ENCODE measurements at places on chromosomes 2 and 18.

DNA sequence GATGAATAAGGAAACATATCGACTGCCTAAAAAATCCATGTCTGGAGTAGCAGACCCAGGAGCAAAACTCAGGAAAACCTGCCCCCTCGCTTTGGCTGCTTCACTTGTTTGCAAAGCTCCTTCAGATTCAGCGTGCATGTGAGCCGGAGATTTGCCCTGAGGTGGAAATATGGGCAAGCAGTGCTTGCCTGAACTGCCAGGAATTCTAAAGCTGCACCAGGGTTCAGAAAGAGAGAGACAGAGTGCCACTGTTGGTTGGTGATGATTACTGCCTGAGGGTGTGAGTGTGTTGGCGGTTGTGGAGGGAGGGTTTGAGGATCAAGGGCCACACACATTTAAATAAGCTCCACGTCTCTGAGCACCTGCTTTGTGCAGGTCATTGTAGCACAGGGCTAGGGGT, 139.6 kb upstream of the RGPD4 start:
- DNase-seq: no peak

DNA sequence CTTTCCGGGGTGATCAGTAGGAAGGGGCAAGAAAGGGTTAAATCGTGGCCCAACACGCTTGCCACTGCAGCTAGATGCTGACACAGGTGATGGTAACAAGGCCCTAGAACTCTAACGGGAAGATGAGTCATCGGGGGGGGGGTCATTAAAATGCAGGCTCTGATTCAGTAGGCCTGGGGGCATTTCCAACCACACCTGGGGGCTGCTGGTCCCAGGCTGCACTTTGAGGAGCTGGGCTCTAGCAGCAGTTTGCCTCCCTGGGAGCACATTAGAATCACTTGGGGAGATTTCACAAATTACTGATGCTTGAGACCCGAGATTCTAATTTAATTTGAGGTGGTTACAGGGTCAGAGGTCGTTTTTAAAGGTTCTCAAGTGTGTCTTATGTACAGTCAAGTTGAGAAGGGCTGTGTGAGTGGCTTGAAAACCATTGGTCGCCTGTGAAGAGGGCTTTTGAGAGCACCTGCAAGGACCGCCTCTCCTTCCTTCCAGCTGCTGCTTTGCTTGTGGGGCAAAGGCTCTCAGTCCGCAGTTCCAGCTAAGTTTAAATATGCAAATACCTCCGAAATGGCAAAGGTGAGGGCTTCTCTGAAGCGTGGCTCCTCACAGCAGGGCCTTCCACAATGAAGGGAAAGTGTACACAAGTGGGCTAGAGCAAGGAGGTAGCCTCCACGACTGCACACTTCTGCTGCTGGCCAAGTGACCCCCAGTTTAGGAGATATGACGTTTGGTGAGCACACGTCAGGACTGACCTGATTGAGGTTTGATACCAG, 128.0 kb upstream of the MSH6 start:
- DNase-seq: no peak

DNA sequence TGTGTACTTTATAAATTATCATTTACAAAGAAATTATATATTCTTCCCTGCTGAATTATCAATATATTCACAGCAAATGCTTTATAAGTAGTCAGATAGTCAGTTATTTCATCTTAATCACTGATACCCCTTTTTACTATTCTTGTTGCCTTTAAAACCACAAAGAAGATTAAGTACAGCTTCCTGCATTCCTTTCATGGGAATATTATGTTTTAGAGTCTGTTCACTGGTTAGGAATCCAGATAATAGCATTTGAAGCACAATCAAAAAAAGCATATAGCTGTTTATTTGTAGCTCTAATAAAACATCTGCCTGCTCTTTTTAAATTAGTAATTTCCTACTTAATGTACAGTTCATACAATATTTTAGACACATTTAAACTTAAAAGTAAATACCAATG, 508.9 kb downstream of the FBXO15 start:
- DNase-seq: no peak

DNA sequence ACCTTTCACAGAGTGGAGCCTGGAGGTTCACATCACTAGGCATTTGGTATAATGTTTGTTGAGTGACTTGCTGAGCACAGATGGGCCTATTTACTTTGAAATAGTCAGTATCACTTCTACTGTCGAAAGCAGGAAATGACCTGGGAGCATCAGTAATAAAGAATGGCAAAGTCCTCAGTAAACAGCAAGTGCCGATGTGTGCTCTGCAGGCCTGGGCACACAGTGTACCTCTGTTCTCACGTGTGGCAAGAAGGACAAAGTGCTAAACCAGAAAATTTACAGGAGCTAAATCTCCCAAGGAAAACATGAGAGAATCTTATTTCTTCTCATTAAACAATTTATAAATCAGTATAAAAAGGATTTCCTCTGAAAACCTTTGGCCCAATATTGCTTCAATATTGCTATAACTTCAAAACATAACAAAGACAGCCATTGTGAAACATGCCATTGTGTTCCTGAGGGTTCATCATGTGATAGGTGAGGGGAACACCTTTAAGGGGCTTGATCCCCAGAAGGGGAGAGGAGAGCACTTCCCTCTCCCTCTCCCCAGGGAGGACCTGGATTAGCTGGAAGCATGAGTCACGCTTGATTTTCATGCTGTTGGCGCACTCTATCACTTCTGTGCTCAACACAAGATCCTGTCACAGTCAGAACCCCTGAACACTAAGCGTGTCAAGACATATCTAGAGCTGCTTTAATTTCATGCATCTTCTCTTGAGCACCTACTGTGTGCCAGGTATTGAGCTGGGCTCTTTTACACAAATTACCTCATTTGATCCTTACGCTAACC, 131.5 kb upstream of the SMAD2 start:
- DNase-seq: no peak

DNA sequence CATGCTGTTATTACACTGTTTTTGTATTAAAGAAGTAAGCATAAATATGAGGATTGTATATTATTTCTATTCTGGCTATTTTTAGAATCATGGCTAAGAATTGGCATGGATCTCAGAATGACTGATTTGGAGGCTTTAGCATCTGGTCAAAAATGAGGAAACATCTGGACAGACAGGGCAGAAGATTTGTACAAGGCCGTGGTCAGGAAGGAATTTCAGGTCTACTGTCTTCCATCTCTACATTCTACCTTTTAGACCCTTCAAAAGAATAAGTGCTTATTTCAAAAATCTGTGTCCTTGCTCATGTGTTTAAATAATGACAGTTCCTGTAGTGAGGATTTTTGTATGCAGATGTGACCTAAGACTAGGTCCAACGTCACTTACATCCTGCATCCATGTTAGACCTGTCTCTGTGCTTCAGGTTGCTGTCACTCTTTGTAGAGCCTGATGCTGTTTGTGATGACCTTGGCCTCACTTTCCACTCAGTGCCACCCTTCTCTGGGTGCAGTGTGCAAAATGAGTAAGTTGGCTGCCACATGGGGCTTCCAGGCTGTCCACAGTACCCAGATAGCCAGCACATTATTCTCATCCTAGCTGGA, 54.7 kb upstream of the B3GNT2 start:
- no peak for DNase-seq

GRCh38 chr2:51990684-51991083, 958.8 kb upstream of the NRXN1 start:
- no peak for DNase-seq

DNA sequence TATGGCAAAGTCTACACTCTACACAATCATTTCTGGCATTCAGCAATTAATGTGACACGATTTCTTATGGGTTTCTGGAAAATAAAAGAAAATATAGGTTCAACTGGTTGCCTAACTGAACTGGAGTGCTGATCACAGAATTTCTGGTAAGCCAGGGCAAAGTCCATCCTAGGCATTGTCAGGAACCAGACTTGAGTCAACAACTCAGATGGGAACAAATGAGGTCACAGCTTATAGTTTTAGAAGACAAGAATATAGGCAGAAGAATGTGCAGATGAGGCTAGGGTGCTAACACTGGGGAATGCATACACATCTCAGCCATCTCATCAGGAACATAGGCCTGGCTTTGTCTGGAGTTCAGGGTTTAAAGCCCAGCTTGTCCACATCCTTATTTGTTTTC, 317.2 kb upstream of the ID2 start:
- no peak for DNase-seq

GRCh38 chr2:43838560-43839267, at the start of the genes ABCG5 and ABCG8:
TSS of gene ABCG5 (minus strand) at chr2:43838839. CDS start at chr2:43838679, 160 bp downstream.
TSS of gene ABCG8 (plus strand) at chr2:43838971. CDS start at chr2:43839054, 83 bp downstream.
- DNase-seq: no peak

- no peak for DNase-seq
Observed at GRCh38 chr2:149044500-149044899, 6.0 kb downstream of the LYPD6B start.

- DNase-seq: no peak
Observed at GRCh38 chr2:197210430-197210829, 100.2 kb downstream of the ANKRD44 start.

Data from NCI-H524 treated with DMSO at 0.1 percent for 48 hours (cell line).